Stimulated activated memory B cell treated with anti-CD40 and anti-IgM and Interleukin-4, amounts not matched to agents 10 μg/mL and 1 μg/mL and 100 μg/mL, for 72 hours (primary cell): ENCODE measurements at places on chromosomes 7 and 10.

DNA sequence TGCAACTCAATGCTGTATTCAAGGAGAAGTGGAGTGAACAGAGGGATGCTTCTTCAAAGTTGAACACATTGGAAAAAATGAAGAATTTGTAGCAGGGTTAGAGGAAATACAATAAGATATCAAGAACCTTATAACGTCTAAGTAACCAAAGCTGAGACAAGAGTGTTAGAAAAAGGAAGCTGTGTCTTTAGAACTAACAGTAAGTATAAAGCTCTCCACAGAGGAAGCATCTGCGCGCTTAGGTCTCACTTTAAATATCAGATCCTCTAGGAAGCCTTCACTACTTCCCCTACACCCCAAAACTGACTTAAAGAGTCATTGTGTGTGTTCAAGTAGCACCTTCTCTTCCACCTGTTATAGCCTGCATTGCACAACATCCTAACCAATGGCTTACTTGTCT lies 43.0 kb downstream of the CH25H start:
- peak; percentile 54 for ATAC-seq

GRCh38 chr7:111147708-111148533 lies 57.0 kb downstream of the LRRN3 start:
- no peak for ATAC-seq

DNA sequence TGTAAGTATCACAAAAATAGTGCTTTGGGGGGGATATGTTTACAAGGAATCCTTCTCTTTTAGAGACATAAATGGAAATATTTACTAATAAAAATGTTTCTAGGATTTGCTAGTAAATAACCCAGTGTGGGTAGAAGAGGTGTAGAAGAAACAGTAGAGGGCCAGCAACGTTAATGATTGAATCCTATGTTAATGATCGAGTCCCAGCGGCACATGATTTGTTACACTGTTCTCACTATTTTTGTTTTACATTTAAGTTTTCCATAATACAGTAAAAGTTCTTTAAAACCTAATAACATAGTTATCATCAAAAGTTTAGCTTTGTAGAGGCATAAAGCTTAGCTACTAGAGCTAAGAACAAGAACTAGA lies 66.0 kb downstream of the UBE2H start:
- no peak for ATAC-seq

DNA sequence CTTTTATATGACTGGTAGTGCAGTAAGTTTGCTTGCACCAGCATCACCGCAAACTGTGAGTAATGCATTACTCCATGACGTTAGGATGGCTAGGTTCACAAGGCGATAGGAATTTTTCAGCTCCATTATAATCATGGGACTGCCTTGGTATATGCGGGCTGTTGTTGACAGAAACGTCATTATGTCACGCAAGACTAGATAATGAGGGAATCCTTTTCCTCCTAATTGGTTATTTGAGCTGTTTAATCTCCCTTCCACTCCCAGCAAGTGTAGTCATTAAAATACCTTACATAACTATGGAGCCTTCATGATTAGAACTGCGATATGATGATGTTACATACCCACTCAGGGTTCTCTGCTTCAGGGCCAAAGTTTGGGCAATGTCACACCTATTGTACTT lies 17.3 kb downstream of the KLLN start:
- no peak for ATAC-seq

- no peak for ATAC-seq
Observed at GRCh38 chr7:116363637-116364432, 135.7 kb upstream of the CAV2 start.

DNA sequence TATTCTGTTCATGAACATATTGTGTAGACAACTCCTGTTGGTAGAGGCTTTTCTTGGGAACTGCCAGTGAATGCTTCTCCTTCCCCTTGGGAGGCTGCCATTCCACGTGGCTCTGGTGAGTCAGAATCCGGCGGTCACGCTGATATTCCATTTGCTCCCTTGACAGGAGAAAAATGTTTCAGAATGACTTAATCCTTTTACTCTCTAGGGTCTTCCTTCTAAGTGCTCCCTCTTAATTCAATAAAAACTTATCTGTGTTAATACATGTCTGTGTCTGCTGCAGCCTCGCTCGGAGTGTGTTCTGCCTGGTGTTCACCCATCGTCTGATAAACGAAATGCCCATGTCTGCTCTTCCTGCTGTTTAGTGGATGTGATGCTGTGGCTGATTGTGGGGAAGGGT lies 278.6 kb downstream of the ARHGAP12 start:
- no peak for ATAC-seq
